ENCODE measurements at places on chromosomes 16 and 17.

- no peak for DNase-seq
Measured at GRCh38 chr17:79547586-79547985, 63.3 kb downstream of the RBFOX3 start.

DNA sequence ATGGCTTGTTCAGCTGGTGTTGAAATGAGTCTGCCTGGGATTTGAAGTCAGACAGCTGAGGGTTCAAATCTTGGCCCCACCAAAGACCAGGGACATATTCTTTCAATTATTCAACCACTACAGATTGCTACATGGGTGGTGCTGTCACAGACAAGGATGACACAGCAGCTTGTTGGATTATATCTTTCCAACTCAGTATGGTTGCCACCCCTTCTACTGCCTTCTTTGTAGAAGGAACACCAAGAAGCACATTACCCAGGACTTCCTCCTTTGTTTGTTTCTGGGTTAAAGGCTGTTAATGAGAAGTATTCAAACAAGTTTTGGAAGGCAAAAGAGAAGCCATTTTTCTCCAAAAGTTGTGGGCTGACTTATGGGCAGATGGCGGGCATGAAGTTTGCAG, 78.6 kb downstream of the COPRS start:
- DNase-seq: no peak

- no peak for DNase-seq
Measured at GRCh38 chr17:40862985-40863733, 3.9 kb downstream of the KRT12 start.

GRCh38 chr16:35492225-35492624, 2032.8 kb downstream of the TP53TG3F start:
- DNase-seq: no peak

DNA sequence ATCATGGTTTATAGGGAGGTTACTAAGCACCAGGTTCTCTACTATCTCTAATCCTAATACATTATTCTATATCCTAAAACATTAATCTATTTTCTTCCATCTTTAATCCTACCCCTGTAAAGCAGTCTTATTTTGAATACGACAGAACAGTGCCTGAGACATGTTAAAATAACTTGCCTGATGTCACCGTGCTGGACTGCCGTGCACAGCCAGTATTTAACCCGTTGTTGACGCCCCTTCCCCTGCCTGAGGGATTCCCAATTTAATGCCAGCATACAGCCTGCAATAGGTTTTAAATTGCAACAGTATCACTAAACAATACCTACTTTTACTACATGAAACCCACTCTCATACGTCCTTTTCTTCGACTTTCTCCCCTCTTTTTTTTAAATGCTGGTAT, 133.3 kb downstream of the PARN start:
- DNase-seq: no peak
